ENCODE measurements at places on chromosomes 6 and 20.

DNA sequence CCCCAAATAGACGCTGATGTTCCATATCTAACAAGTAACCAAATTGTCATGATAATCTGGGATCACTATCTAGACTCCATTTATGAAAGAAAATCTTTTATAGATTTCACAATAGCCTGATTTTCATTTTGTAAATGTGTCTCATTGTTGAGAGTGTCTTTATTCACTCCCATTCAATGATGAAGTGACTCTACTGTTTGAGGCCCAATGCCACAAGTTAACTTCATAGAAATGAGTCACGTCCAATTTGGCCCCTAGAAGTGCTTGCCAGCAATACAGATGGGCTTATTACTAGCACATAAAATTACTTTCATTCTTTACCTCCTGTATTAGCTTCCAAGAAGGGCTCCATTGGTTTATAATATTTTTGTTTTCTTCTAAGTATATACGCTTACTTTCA is 6.3 kb downstream of the IPCEF1 start:
- no peak for DNase-seq

- no peak for DNase-seq
Observed at GRCh38 chr6:32658268-32658897, 8.1 kb downstream of the HLA-DQB1 start.

- no peak for DNase-seq
Observed at GRCh38 chr6:132368916-132369481, 32.3 kb downstream of the MOXD1 start.

- DNase-seq, result no peak
Observed at GRCh38 chr6:10316373-10316721, 98.5 kb downstream of the TFAP2A start.
